Activated naive CD4-positive, alpha-beta T cell treated with anti-CD3 and anti-CD28 coated beads, Interleukin-2, amount 10 ng/mL, durations not matched to agents 7 days and 5 days (primary cell): ENCODE measurements at places on chromosomes 2 and 18.

- DNase-seq: no peak
- H3K27me3 ChIP-seq: no peaks in the 10 kb centered on the region
- H3K4me1 ChIP-seq: peaks cover 10% of the 10 kb centered on the region
- no peak overlapping the region for H3K4me3 ChIP-seq
Measured at GRCh38 chr2:181430406-181431118, 26.6 kb upstream of the ITGA4 start.

GRCh38 chr18:62812242-62812641 lies 96.9 kb downstream of the PHLPP1 start:
- no peaks in the 10 kb centered on the region for H3K4me1 ChIP-seq
- no peak overlapping the region for H3K4me3 ChIP-seq
- H3K27ac ChIP-seq: no peak overlapping the region
- DNase-seq: no peak

DNA sequence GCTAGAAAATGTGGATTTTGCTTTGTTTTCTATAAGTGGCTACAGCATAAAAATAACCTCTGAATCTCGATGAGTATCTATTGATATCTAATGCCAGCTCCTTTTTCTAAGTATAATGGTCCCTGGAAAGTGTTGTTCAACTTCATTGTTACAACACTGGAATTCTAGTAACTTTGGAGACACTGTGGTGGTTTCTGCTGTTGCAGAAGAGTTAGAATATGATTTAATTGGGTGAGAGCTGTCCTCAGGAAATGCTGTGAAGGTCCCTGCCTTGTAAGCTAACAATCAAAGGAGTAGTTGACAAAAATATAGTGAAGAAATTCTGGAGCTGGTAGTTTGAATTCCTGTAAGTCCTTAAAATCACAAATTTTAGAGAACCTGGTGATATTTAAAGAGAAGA lies 62.1 kb downstream of the C18orf63 start:
- H3K4me1 ChIP-seq: peaks cover 66% of the 10 kb centered on the region
- H3K4me3 ChIP-seq: peak overlapping the region; percentile 41
- peaks cover 15% of the 10 kb centered on the region for H3K27me3 ChIP-seq
- peak overlapping the region; percentile 95 for H3K27ac ChIP-seq

- no peak overlapping the region for H3K4me3 ChIP-seq
- H3K27ac ChIP-seq: no peak overlapping the region
- no peaks in the 10 kb centered on the region for H3K27me3 ChIP-seq
- DNase-seq: no peak
- no peaks in the 10 kb centered on the region for H3K4me1 ChIP-seq
Measured at GRCh38 chr2:123720760-123721159, 304.3 kb upstream of the CNTNAP5 start.

DNA sequence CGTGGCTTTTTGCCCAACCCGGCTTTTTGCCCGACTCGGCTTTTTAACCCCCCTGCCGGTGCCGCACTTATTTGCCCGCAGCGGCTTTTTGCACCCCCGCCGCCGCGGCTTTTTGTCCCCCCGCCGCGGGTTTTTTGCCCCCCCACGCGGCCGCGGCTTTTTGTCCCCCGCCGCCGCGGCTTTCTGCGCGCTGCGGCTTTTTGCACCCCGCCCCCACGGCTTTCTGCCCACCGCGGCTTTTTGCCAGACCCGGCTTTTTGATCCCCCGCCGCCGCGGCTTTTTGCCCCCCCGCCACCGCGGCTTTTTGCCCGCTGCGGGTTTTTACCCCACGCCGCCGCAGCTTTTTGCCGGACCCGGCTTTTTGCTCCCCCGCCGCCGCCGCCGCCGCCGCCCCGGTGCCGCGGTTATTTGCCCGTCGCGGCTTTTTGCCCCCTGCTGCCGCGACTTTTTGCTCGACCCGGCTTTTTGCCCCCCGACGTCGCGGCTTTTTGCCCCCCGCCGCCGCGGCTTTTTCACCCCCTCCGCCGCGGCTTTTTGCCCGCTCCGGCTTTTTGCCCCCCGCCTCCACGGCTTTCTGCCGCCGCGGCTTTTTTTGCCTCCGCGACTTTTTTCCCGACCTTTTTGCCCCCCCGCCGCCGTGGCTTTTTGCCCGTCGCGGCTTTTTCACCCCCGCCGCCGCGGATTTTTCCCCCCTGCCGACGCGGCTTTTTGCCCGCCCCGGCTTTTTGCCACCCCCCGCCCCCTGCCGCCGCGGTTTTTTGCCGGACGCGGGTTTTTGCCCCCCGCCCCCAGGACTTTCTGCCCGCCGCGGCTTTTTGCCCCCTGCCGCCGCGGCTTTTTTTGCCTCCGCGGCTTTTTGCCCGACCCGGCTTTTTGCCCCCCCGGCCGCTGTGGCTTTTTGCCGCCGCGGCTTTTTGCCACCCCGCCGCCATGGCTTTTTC lies 2786.5 kb downstream of the RPIA start:
- peaks cover 3% of the 10 kb centered on the region for H3K36me3 ChIP-seq
- H3K27ac ChIP-seq: no peak overlapping the region
- peaks cover 42% of the 10 kb centered on the region for H3K27me3 ChIP-seq

- H3K4me1 ChIP-seq: no peaks in the 10 kb centered on the region
- no peaks in the 10 kb centered on the region for H3K27me3 ChIP-seq
- DNase-seq: no peak
Measured at GRCh38 chr2:42537493-42537892, 30.9 kb upstream of the MTA3 start.

DNA sequence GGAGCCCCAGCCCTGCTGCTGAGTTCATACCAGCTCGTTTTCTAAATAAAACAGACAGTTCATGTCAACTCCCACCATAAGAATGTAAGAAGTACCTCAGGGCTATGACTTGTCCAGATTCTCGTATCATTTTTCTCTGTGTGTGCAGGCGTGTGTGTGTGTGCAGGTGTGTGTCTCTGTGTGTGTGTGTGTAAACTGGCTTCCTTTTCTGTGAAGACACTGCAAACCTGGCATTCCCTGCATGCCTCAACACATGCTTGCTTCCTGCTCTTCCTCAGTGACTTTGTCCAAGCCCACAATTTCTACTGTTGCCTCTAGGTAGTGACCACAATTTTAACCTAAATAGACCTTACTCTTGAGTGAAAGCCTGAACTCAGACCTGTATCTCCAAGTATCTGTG lies 879.0 kb downstream of the SLC4A3 start:
- no peak overlapping the region for H3K4me3 ChIP-seq
- no peaks in the 10 kb centered on the region for H3K4me1 ChIP-seq
- H3K27ac ChIP-seq: no peak overlapping the region
- H3K27me3 ChIP-seq: no peaks in the 10 kb centered on the region

GRCh38 chr2:47344890-47345589 lies 57.9 kb upstream of the MSH2 start:
- no peaks in the 10 kb centered on the region for H3K36me3 ChIP-seq
- peaks cover 35% of the 10 kb centered on the region for H3K27me3 ChIP-seq
- H3K4me1 ChIP-seq: no peaks in the 10 kb centered on the region
- H3K4me3 ChIP-seq: no peak overlapping the region

DNA sequence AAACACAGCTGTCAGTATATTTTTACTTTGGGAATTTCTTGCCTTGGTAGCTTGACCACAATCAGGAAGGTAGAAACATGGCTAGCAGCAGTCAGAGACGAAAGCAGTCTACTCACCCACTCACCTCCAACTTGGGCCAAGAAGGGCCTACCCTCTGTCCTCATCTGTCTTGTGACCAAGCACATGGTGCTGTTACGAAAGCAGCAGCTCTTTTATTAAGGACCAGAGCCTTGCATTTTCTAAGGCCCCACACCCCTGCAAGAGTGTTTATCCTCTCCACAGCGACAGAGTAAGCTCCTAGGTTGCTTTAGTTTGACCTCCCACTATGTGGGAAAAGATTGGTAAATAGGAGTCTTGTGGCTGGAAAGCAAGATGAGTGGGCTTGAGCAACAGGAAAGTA lies 31.3 kb upstream of the MSTN start:
- no peak overlapping the region for H3K27ac ChIP-seq
- no peaks in the 10 kb centered on the region for H3K27me3 ChIP-seq
- no peak overlapping the region for H3K4me3 ChIP-seq

GRCh38 chr2:4357121-4357520 lies 653.7 kb downstream of the DCDC2C start:
- no peak for DNase-seq
- H3K36me3 ChIP-seq: no peaks in the 10 kb centered on the region
- no peaks in the 10 kb centered on the region for H3K27me3 ChIP-seq
- no peak overlapping the region for H3K27ac ChIP-seq
- no peak overlapping the region for H3K4me3 ChIP-seq
- no peaks in the 10 kb centered on the region for H3K4me1 ChIP-seq
